T-helper 17 cell (primary cell): ENCODE measurements at places on chromosomes 16 and 17. TPM values are rescaled to one million over a fixed set of nuclear protein-coding genes. Genes with fewer than 3 reads are reported as not detected.

- no peak overlapping the region for H3K27ac ChIP-seq
- no peak overlapping the region for H3K4me3 ChIP-seq
- DNase-seq: no peak
Measured at GRCh38 chr16:67982011-67982696, 1.9 kb upstream of the DPEP3 start.

- H3K4me3 ChIP-seq: peak overlapping the region; percentile 94
- no peak for DNase-seq
- H3K27me3 ChIP-seq: no peaks in the 10 kb centered on the region
- H3K27ac ChIP-seq: peak overlapping the region; percentile 98
Measured at GRCh38 chr17:63701456-63701820, 1.5 kb upstream of the LIMD2 start.

DNA sequence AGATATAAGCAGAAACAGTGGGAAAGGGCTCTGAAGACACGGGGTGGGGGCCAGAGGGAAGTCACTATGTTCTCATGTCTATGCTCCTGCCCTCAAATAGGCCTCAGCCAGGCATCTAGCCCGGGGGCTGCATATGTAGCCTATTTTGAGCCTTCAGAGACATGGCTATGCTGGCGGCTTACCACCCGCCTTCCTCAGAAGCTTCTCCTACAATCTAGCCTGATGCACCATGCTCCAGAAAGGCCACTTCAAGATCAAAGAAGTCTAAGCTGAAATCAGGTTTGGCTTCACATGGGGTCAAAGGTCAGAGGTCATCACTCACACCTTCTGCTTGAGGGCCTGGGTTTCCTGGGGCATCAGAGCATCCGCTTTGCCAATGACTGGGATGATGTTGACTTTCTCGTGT, 1.6 kb downstream of the SEPTIN1 start:
- peak overlapping the region; percentile 99 for H3K4me3 ChIP-seq
- DNase-seq: no peak
- peak overlapping the region; percentile 99 for H3K27ac ChIP-seq
- H3K4me1 ChIP-seq: peaks cover 47% of the 10 kb centered on the region
- peaks cover 2% of the 10 kb centered on the region for H3K36me3 ChIP-seq

- peaks cover 2% of the 10 kb centered on the region for H3K36me3 ChIP-seq
- H3K27me3 ChIP-seq: no peaks in the 10 kb centered on the region
- H3K4me3 ChIP-seq: peak overlapping the region; percentile 72
- peaks cover 15% of the 10 kb centered on the region for H3K4me1 ChIP-seq
Measured at GRCh38 chr17:48547808-48548522, 3.1 kb upstream of the HOXB2 start.

Gene PRR15L
- total RNA-seq: not detected

Gene TVP23A
- not detected for total RNA-seq

Gene TMC7
- total RNA-seq: not detected

Gene CAVIN1
- total RNA-seq: 0.47 TPM

- no peak overlapping the region for H3K4me3 ChIP-seq
- H3K27ac ChIP-seq: no peak overlapping the region
- H3K27me3 ChIP-seq: peaks cover 5% of the 10 kb centered on the region
- H3K36me3 ChIP-seq: no peaks in the 10 kb centered on the region
- DNase-seq: no peak
Measured at GRCh38 chr16:31243734-31244670, 15.8 kb upstream of the ITGAM start.

- DNase-seq: no peak
- H3K36me3 ChIP-seq: peaks cover 4% of the 10 kb centered on the region
- H3K27ac ChIP-seq: no peak overlapping the region
Measured at GRCh38 chr17:15456972-15457722, 10.3 kb downstream of the CDRT4 start.

DNA sequence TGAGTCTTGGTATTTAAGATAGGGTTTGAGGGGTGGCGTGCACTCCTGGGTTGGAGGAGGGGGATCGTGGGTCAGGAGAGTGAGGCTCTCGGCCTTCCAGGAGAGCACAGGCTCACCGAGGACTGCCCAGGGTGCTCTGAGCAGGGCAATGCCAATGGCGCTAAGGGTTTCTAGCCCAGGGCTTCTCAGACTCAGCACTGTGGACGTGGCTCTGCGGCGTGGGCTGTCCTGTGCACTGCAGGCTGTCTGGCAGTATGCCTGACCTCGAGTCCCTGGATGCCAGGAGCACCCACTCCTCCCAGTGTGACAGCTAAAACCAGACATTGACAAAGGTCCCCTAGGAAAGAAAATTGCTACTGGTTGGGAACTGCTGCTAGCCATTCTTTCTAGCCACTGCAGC, 37.2 kb upstream of the ENDOV start:
- DNase-seq: no peak
- H3K27ac ChIP-seq: no peak overlapping the region
- peaks cover 10% of the 10 kb centered on the region for H3K36me3 ChIP-seq
- peaks cover 2% of the 10 kb centered on the region for H3K4me1 ChIP-seq

DNA sequence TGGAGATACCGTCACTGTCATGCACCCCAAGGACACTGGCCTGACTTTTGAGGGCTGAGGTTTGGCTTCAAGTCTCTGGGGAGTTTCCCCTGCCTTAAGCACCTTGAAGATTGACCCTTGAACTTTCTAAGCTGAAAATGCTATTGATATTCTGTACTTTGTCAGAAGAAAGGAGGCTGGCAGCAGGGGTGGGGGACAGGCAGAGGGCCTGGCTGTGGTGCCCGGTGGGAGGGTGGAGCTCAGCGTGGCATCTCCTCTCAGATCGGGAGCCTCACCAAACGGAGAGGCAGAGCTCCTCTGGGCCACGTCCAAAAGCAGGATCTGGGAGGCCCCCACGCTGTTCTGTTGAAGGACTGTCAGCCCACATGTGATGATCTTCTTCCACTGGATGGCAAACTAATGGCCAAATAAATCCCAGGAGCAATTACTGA, 305.2 kb upstream of the IRX3 start:
- H3K27me3 ChIP-seq: peaks cover 31% of the 10 kb centered on the region
- H3K4me3 ChIP-seq: no peak overlapping the region
- H3K4me1 ChIP-seq: no peaks in the 10 kb centered on the region
- no peak overlapping the region for H3K27ac ChIP-seq
- no peak for DNase-seq

GRCh38 chr17:14918540-14918939, 346.6 kb downstream of the PMP22 start:
- peaks cover 14% of the 10 kb centered on the region for H3K27me3 ChIP-seq
- no peak overlapping the region for H3K4me3 ChIP-seq
- no peaks in the 10 kb centered on the region for H3K4me1 ChIP-seq
- no peaks in the 10 kb centered on the region for H3K36me3 ChIP-seq
- DNase-seq: no peak
- H3K27ac ChIP-seq: no peak overlapping the region

DNA sequence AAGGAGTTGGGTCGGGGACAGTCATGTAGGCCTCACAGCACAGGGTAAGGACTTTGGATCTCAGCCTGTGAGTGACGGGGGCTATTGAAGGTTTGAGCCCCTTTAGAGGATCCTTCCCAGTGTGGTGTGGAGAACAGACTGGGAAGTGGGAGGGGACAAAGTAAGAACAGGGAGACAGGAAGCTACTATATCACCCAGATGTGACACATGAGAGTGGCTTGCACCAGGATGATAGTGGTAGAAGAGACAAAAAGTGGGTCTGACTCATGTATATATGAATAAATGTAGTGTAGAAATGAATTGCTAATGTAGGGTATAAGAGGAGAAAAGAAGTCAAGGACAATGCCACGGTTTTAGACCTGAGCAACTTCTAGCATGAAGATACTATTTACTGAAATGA, 4.5 kb downstream of the NUP93 start:
- no peaks in the 10 kb centered on the region for H3K27me3 ChIP-seq
- H3K36me3 ChIP-seq: peaks cover 3% of the 10 kb centered on the region
- H3K27ac ChIP-seq: no peak overlapping the region
- H3K4me1 ChIP-seq: peaks cover 19% of the 10 kb centered on the region

GRCh38 chr17:69367298-69367697, 40.4 kb upstream of the ABCA5 start:
- no peak for DNase-seq
- H3K36me3 ChIP-seq: no peaks in the 10 kb centered on the region
- H3K27me3 ChIP-seq: peaks cover 36% of the 10 kb centered on the region
- H3K4me1 ChIP-seq: peaks cover 3% of the 10 kb centered on the region

Gene SLC38A8
- total RNA-seq: not detected

Gene IGF2BP1
- not detected for total RNA-seq

Gene KCNJ2
- not detected for total RNA-seq

DNA sequence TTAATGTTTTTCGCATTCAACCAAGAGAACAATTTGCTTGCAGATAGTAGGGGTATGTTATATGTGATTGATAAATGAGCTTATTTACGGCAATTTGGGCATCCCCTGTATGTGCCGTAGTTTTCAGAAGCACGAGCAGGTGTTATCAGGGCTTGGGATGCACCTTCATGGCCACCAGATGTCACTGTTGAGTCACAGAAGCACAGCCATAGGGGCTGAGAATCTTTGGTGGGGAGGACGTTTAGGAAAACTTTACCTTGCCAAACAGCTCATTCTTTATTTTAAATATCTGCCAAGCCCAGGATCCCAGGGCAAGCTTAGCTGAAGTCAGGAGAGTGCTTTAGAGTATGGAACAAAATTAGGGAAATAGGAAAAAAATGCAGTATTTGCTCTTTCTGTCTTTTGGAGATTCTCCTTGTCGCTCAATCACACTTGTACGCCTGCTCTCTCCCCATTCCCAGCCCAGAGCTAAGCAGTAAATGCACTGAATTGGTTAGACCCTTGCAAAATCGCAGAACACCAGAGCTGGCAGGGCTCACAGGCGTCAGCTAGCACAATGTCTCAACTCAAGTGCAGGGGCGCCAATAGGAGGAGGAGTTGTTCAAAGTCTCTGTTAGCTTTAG, 93.6 kb upstream of the MPHOSPH6 start:
- no peak overlapping the region for H3K4me3 ChIP-seq
- no peaks in the 10 kb centered on the region for H3K36me3 ChIP-seq
- H3K4me1 ChIP-seq: peaks cover 9% of the 10 kb centered on the region

Gene CCL22
- total RNA-seq: not detected

DNA sequence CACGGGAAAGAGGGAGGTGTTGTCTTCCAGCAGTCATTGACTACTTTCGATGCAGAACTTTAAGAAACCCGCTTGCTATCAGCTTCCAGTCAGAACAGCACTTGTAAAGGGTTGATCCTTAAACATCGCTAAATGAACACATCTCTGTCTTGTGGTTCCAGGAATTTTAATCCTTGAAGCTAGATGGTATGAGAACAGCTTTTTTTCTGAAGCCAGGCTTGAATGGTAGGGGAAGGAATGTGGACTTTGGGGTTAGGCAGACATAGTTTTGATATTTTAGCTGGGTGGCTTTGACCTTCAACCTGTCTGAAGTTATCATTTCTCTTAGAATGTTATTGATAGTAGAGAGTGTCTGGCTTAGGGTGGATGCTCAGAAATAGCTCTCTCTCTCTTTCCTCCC, 81.1 kb downstream of the RGS9 start:
- H3K27ac ChIP-seq: no peak overlapping the region
- H3K4me1 ChIP-seq: peaks cover 5% of the 10 kb centered on the region
- H3K4me3 ChIP-seq: no peak overlapping the region
- DNase-seq: no peak
- H3K36me3 ChIP-seq: peaks cover 8% of the 10 kb centered on the region

DNA sequence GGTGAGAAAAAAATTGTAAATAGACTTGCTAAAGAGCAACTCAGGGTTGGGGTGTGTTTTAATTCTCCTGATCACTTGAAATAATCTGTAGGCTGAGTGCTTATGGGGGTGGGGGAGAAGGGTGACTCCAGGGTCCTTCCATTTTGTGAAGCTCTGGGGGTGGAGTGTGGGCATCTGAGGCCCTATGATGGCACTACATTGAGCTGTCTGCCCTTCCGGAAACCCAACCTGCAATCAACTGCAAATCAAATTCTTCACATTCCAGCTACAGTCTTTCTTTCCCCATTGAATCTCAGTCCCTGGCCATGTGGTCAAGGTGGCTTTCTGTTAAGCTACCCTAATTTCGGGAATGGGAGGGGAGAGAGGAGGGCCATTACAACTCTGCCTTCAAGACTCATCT, 6.0 kb upstream of the CDC6 start:
- peaks cover 9% of the 10 kb centered on the region for H3K36me3 ChIP-seq
- peak overlapping the region; percentile 32 for H3K27ac ChIP-seq
- no peaks in the 10 kb centered on the region for H3K27me3 ChIP-seq
- H3K4me3 ChIP-seq: peak overlapping the region; percentile 45

DNA sequence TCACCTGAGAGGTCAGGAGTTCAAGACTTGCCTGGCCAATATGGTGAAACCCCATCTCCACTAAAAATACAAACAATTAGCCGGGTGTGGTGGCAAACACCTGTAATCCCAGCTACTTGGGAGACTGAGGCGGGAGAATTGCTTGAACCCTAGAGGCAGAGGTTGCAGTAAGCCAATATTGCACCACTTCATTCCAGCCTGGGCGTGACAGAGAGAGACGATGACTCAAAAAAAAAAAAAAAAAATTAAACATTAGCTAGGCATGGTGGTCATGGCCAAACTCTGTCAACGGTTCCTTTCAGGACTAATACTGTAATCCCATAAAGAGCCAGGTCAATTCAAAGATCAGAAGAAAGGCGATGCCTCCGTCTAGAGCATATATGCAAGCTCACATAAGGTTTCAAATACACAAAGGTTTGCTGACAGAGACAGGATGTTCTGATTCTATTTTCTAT, 2.4 kb downstream of the RNF157 start:
- H3K36me3 ChIP-seq: no peaks in the 10 kb centered on the region
- peak overlapping the region; percentile 88 for H3K4me3 ChIP-seq
- H3K27ac ChIP-seq: peak overlapping the region; percentile 56
- peaks cover 29% of the 10 kb centered on the region for H3K4me1 ChIP-seq
- no peaks in the 10 kb centered on the region for H3K27me3 ChIP-seq

GRCh38 chr17:72501404-72502370, 380.9 kb downstream of the SOX9 start:
- H3K4me1 ChIP-seq: peaks cover 10% of the 10 kb centered on the region
- no peak overlapping the region for H3K27ac ChIP-seq
- peaks cover 3% of the 10 kb centered on the region for H3K36me3 ChIP-seq
- H3K4me3 ChIP-seq: no peak overlapping the region
- no peaks in the 10 kb centered on the region for H3K27me3 ChIP-seq

- no peaks in the 10 kb centered on the region for H3K36me3 ChIP-seq
- no peak for DNase-seq
- peaks cover 4% of the 10 kb centered on the region for H3K27me3 ChIP-seq
- H3K4me3 ChIP-seq: no peak overlapping the region
- no peak overlapping the region for H3K27ac ChIP-seq
Measured at GRCh38 chr16:15915555-15916081, 27.2 kb upstream of the CEP20 start.

Gene RAB11FIP4
- total RNA-seq: 47.4 TPM

GRCh38 chr16:73021866-73022495, 25.9 kb downstream of the ZFHX3 start:
- no peak for DNase-seq
- no peaks in the 10 kb centered on the region for H3K4me1 ChIP-seq
- H3K27ac ChIP-seq: no peak overlapping the region
- H3K27me3 ChIP-seq: peaks cover 4% of the 10 kb centered on the region
- H3K4me3 ChIP-seq: no peak overlapping the region
- H3K36me3 ChIP-seq: no peaks in the 10 kb centered on the region

DNA sequence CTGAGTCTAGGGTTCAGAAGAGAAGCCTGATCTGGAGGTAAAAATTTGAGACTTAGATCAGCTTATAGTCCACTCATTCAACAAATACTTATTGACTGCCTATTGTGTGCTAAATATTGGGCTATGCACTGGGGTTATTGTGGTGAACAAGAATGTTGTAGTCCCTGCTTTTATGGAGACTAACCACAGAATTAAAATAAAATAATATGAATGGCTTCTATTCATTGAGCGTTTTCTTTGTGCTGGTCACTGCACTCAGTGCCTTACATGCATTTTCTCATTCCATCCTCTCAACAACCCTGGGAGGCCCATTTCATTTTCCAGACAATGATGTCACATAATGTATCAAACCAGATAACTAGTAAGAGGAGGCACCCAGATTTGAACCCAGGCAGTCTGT, 4.8 kb downstream of the NEK8 start:
- DNase-seq: no peak
- no peak overlapping the region for H3K27ac ChIP-seq
- H3K36me3 ChIP-seq: peaks cover 2% of the 10 kb centered on the region
- no peaks in the 10 kb centered on the region for H3K27me3 ChIP-seq

- no peak for DNase-seq
- no peak overlapping the region for H3K27ac ChIP-seq
Measured at GRCh38 chr16:56691885-56692284, 9.6 kb downstream of the MT1X start.
